ENCODE measurements at places on chromosomes 11 and 22.
A peak's percentile ranks its signal among the peaks of the same experiment; 100 is the strongest.

- DNase-seq: no peak
Observed at GRCh38 chr11:65982824-65983588, 19.0 kb downstream of the EIF1AD start.

DNA sequence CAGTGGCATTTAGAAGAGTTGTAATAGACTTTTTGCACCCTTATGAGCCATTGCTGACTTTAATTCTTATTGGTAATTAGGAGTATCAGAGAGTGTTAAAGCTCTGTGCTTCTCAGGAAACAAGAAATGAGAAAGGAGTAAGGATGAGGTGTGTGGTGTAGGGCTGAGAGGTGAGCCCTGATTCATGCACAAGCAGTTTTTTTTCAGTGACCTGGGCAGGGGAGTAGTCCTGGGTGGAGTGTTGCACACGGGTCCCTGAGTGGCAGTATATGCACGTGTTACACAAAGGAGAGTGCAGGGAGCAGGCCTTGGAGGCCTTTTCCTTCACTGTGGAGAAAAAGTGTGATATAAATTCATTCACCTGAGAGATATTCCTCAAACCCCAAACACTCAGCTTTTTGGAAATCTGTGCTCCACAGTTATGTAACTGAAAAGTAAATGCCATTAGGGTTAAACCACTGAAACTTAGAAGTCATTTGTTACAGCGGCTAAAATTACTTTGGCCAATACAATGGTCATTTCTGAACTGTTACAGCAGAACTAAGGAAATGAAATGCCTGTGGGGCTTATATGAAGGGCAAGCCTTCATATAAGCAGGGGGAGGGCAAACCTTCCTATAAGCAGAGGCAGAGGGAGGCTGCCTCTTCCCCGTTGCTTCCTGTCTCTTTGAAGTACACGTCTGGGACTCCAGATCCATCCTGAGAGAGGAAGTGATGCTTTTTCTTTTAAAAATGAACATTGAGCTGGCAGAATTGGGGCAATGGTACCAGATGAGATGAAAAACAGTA is 62.6 kb upstream of the OLFML1 start:
- no peak for DNase-seq

DNA sequence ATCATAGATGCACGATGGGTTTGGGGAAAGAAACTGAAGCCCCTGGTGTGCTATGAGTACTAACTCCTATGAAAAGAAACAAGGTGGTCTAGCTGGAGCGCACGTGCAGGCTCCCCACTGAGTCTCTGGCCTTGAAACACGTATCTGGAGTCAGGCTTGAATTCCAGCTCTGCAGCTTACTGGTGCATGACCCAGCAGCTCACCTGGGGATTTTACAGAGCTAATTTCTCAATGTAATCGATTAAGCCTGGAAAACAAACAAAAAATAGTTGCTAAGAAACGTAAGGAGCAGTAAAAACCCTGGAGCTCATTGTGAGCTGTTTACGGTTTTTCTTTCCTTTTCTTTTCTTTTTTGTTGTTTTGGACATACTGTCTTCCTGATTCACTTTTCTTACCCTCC is 12.3 kb downstream of the KCNJ1 start:
- no peak for DNase-seq

DNA sequence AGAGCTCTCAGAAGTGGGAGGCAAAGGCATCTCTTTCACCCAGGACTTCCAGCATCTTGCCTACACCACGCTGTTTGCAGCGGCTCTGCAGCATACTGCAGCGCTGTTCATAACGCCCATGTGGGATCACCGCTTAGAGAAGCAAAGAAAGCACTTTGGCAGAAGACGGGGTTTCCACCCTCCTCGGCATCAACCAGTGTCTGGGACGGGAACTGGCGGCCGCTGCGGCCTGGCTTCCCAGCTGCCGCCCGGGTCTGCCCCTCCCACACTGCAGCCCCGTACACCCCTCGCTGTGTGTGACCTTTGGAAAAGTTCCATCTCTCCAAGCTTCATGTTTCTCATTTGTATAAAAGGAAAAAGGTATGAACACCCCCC is 545 bp upstream of the TIRAP start:
- peak; percentile 34 for DNase-seq

GRCh38 chr22:23399367-23400285 is 180.5 kb downstream of the IGLL1 start:
- no peak for DNase-seq

DNA sequence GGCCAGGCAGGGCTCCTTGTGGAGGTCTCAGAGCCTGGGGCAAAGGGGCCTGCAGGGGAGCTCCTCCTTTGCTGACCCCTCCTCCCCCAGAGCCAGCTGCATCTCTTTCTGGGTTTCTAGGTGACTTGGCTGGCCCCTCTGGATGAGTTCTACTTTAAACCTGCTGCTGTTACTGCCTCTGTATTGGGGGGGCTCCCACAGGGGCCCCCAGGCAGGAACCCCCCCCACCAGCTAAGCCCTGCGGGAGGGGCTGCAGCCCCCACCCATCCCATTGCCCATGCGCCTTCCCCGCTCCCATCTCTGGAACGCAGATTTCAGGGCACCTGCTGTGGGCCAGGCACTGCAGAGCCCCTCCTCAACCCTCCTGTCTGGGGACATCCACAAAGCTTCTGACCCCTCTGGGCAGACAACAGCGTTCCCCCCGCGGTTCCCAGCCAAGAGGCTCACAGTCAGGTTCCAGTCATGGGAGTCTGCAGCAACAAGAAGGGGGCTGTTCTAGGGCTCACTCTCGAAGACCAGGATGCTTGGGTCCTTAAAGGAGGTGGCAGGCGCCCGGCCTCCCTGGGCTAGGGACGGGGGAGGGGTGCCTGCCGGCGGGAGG is 815 bp upstream of the PLCB3 start:
- DNase-seq: no peak

GRCh38 chr22:50313600-50313999 is 6.2 kb upstream of the PLXNB2 start:
- DNase-seq: no peak

- peak; percentile 23 for DNase-seq
Observed at GRCh38 chr22:39808081-39808480, 85.5 kb downstream of the ENTHD1 start.

- DNase-seq: no peak
Observed at GRCh38 chr11:111910676-111911562, 651 bp downstream of the CRYAB start.

GRCh38 chr11:120959189-120959588 is 64.7 kb upstream of the TBCEL start:
- no peak for DNase-seq

GRCh38 chr11:76706667-76707066 is 36.1 kb upstream of the LRRC32 start:
- no peak for DNase-seq

DNA sequence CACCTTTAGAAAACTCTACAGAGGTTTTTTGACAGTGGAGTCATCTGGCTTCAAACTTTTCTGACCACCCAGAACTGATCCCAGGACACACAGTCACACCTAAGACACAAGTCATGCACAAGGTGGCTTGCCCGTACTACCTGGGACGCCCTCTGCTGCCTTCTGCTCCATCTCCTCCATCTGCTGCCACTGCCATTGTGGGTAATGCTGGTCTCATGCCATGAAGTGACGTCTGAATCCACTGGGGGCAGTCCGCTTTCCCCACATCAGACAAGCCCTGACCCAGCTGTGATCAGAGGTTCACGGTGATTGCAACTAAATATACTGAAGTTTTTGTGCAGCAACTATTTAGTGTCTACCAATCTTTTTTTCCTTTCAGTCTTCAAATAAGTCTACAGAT is 5.4 kb upstream of the NDUFS8 start:
- DNase-seq: no peak

DNA sequence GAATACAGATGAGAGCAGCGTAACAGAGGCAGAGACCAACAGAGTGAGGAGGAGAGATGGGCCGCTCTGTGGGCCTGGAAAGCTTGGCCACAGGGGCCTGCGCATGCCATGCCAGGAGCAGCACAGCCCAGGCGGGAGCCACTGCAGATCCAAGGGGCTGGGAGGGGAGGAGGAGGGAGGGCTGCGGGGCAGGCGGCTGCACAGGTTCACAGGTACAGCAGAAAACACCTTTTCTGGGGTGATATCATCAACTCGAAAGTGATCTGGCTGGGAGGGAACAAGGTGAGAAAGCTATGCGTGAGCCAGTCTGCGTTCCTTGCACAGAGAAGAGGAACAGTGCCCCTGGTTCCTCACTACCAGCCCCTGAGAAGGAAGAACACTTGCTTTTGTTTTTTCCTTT is 14.8 kb downstream of the VPS37C start:
- no peak for DNase-seq

DNA sequence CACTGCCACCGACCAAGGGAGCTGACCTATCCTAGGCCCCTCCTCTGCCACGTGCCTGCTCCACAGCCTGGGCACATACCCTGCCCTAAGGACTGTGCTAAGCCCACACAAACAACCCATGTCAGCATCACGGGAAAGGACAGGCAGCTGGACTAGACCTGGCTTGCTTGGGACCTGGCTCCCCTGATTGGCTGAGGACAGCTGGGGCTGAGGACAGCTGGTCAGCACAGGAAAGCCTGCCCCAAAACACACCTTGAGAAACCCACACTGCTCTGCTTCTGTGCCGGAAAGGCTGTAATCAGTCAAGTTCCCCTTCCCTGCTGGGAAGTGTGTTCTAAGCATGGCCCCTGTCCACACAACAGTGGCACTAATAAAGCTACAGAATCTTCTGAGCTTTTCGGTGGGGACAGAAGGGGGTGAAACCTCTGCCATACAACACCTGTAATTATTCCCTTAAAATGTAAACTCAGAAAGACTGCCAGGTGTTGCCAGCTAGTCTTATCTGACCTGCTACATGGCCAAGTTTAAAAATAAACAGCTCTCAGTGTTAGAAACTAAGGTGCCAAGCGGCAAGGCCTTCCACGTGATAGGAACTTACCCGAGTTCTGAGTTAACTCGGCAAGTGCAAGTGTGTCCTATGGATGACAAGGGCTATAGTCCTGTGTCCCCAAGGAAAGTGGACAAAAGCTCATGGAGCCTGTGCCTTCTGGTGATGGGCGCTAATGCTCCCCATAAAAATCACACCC is 35.7 kb upstream of the ARFGAP3 start:
- DNase-seq: no peak

DNA sequence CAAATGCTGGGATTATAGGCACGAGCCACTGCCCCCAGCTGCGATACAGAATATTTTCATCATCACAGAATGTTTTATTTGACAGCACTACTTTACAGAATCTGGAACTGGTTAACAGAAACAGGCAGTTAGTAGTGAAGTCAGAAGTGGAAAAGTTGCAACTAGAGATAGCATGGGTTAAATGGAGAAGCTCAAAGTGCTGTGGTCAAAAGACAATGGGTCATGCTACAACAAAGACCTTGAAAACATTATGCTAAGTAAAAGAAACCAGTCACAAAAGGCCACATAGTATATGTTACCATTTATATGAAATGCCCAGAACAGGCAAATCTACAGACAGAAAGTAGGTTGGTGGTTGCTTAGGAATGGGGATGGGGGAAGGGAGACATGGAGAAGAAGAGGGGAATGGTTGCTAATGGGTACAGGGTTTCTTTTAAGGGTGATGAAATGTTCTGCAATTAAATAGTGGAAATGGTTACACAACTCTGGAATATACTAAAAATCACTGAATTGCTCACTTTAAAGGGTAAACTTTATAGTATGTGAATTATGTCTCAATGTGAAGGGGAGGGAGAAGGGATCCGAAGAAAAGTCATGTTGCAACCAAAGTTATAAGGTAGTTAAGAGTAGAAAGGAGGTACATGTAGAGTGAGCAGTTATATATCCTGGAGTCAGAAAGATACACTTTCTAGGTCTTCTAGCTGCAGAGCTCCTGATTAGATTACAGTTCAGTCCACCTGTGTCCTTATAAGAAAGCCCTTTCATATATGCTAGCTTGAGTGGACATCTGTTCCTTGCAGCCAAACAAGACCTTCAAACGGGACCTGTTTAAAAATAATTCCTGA is 46.3 kb upstream of the RAPSN start:
- no peak for DNase-seq

GRCh38 chr11:92556431-92556830 is 331.8 kb downstream of the FAT3 start:
- DNase-seq: no peak

DNA sequence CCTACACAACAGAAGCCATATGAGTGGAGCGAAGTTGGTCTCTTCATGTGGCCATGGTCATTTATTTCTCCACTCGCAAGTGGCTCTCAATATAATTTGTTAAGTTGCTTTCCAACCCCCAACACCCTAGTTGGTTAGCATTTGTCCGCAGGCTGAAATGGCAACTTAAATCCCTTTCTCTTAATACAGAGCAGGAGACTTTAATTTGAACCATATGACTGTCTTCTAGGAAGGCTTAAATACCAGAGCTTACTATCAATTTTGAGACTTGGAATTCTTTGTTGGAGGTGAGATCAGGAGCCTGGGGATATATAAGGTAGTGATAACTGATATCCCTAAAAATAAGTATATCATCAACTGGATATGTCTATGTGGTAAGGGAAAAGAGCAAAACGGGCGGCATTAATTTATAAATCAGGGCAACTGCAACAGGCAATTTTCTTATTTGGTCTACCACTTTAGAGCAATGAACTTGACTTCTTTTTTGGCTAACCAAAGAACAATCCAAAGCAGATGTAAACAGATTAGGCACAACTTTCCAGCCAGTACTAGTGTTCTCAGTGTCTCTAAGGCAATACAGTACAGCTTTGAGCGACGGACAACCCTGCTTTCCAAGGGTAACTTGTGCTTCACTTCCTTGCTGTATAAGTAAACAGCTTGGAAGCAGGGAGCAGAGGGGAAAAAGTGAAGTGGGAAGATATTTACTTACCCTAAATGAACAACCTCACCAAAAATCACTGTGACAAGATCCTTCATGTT is 74.7 kb upstream of the APOA1 start:
- DNase-seq: no peak

- DNase-seq: no peak
Observed at GRCh38 chr11:134181707-134182106, 42.1 kb downstream of the NCAPD3 start.

DNA sequence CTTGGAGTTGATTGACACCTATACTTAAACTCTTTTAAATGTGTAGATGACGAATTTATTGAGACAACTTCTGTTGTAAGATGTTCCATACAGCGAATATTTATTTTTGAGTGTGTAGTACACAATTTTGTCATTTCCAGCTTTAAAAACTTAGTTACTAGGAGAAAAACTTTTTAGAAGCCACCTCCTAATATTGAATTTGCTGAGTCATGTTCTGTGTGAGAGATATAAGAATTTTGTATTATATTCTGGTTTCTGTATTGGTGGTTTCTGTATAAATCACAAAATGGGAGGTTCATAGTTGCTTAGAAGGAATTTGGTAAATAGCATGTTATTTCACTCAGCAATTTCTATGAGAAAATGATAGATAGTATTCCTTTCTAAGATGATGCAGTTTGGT is 171.3 kb downstream of the WNT11 start:
- DNase-seq: no peak

DNA sequence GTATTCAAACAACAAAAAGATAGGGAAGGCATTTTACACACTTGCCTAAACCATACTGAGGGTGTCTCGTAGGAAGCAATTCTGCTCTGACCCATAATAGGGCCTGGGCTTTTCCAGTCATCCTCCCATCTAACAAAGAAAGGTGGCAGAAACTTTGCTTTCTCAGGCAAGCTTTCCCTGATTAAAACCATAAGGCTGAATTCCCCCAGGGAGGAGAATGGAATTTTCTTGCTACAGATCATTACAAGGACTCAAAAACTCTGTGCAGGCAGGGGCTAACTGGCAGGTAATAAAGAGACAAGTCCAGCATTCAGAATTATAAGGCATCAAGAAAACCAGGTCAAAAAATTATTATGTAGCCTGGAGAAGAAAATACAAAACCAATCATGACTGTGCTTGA is 90.4 kb downstream of the RBFOX2 start:
- DNase-seq: no peak

Data from stimulated activated CD4-positive, alpha-beta T cell treated with anti-CD3 and anti-CD28 coated beads, Interleukin-12 subunit alpha, Interleukin-12 subunit beta, amount 100 ng/mL, for 4 hours (primary cell).